ENCODE measurements at places on chromosomes 6 and 20. TPM values are rescaled to one million over a fixed set of nuclear protein-coding genes. Genes with fewer than 3 reads are reported as not detected.

DPPA5 gene
- total RNA-seq: not detected

- DNase-seq: no peak
Observed at GRCh38 chr6:141123049-141123448, 1009.7 kb upstream of the GJE1 start.

TENT5A gene
- 22.9 TPM for total RNA-seq

DNA sequence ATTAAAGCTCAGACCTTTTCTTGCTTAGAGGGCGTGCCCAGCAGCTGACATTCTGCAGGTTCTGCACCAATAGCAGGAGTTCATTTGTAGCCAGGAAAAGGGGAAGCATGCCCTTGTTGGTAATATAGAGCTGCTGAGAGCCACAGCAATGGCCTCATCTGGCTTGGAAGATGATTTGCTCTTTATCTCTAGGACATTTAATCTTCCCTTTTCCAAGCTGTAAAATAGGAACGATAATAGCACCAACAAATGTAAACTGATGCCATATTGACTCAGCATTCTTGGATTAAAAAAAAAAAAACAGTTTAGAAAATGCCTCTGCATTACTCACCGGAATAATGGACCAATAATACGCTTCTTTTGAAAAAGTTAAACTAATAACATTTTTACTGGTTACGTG is 93.4 kb upstream of the SLC2A12 start:
- peak; percentile 93 for DNase-seq

GRCh38 chr6:131532580-131533039 is 40.4 kb upstream of the ARG1 start:
- DNase-seq: no peak

DNA sequence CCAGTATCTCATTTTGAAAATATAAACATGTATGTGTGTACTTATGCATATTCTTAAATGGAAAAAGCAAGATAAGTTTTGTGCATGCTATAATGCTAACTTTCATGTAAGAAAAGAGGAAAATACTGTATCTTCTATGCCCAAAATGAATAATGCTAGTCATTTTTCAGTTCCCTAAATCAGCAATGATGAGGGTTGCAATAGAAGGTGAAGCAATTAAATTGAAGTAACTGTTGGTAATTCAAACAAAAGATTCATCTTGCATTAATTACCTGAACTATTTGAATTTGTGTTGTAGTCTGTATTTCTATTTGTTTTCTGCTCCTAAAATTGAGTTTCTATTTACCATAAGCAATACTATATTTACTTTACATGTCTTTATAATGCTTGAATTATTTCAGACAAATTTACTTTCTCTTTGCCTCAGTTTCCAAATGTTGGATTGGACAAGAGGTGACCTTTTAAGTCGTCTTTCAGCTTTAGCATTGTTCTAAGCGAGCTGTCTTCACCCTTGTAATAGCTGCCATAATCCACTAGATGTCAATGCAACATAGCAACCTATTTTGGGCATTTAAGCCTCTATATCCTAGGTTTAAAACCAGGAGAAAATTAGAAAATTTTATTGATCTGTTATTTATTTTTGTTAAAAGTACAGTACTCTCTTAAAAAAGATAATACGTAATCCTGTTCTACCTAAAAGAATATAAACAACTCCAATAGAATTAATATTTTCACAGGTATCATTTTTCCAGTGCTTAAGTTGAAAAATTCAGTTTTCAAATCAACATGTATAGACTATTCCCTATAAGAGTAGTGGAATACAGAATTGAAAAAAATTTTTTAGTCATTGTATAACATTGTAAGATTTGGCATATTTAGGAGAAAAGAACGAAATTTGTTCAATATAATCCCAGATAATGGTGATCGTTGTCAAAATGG is 52.3 kb upstream of the IFNGR1 start:
- peak; percentile 59 for DNase-seq

CEP250 gene
- total RNA-seq: 14.5 TPM

DNA sequence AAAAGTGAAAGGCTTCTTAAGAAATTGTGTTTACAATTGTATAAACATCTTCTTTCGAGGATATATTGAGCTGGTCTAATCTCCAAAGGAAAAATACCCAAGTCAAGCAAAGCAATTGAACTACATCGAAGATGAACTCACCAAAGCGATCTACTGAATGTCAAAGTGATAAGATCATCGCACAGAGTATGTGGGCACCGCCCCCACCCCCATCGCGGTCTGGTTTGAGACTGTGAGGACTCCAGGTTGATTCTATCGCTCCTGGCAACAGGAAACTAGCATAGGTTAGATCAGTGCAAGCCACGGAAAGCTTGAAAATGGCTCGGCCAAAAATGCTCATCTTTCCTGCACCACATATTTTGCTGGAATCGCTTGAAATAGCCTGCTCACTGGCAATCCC is 133.2 kb upstream of the RPS6KA2 start:
- DNase-seq: no peak

DNA sequence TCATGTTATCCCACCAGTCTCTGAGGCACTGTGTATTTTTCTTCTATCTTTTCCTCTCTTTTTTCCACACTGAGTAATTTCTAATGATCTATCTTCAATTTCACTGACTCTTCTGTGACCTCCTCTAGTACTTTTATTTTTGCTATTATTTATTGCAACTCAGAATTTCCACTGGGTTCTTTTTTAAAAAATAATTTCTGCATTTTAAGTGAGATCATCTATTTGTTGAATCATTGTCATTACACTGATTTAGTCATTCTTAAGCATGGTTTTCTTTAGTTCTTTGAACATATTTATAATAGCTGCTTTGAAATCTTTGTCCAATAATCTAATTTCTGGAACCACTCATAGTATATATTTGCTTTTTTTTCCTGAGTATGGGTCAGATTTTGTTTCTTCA is 96.7 kb upstream of the SLC22A16 start:
- no peak for DNase-seq

DNA sequence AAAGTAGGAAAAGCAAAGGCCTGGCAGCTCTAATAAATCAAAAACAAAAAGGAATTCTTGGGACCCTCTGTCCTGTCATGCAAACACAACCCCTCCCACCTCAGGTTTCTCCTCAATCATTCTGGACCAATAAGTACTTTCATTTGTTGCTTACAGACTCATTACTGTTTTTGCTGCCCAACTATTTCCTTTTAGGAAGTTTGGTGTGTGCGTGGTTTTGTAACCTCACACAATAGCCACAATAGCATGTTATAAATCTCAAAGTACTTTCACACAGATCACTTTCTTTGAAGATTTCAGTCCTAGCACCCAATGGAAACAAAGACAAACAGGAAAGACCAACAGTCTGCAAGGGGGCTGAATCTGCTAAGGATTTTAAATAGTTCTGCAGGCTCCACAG is 4.5 kb downstream of the MRPL14 start:
- DNase-seq: peak; percentile 28

- no peak for DNase-seq
Observed at GRCh38 chr6:74870403-74870802, 335.4 kb downstream of the COL12A1 start.

COL21A1 gene
- under 0.01 TPM for total RNA-seq

DNA sequence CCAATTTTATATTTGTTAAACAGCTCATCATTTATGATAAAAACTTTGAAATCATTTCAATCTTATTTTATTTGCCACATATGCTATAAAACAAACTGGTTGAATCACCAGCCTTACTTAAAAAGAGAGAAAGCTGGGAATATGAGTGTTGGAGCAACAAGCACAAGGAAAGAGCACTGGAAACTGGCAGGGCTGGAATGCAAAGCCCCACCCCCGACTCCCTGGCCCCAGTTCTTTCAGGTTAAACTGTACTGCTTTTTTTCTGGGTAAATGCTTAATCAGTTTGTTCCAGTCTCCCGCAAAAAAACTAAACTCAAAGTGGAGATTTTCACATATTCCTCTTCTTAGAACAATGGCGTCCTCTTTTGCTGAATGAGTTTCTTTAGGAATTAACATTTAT is 433.8 kb upstream of the NOX3 start:
- DNase-seq: no peak

DNA sequence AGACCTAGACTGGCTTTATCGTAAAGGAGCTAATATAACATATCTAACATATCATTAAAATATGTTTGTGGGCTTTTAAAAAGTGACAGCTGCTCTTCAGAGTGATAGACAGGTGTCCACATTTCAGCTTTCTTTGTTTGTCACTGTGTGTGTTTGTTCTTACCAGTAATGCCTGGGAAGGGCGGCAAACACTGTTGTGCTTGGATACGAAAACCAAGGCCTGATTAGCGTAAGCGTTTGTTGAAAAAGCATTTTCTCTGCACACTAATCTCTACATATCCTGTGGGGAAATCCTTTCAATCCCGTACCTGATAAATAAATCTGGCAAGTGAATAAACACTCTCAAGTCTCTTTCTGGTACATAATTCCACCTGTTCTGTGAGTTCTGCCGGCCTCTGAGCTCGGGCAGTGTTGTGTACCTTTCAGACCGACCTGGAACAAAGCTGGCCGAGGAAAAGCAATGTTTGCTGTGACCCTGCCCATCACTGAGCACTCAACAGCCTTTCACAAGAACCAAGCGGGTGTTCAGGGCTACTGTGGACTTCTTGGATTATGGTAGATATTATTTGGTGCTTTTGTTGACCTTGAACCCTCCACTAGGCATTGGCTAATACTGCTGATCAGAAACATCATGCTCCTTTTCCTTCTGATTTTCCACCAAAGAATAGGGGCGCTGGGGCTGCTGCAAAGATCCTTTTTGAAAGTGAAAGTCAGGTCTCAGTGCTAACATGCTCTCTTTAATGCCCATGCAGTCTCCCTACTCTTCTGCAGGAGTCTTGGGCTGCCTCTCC is 100.4 kb downstream of the CD83 start:
- DNase-seq: no peak

MYB gene
- 0.43 TPM for total RNA-seq

PRR18 gene
- not detected for total RNA-seq

- no peak for DNase-seq
Observed at GRCh38 chr20:31934968-31935764, 16.7 kb downstream of the PDRG1 start.

DNA sequence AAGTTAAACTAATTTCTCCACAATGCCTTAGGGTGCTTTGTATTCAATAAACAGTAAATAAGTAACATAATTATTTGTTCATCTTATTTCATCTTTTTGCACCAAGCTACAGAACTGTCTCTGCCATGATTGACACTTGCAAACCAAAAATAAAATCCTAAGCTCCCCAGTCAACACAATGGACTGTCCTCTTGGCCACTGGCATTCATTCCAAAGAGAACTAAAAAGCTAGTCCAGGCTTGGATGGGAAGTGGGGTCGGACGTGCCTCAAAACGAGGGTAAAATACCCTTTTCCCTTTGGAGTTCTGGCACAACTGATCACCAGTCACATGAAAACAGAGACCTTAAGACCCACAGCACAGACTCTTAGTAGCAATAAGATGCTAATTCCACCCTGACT is 66.4 kb upstream of the THBS2 start:
- no peak for DNase-seq

All from fibroblast of villous mesenchyme (primary cell).